ENCODE measurements at places on chromosomes 3 and 15. TPM values are rescaled to one million over a fixed set of nuclear protein-coding genes. Genes with fewer than 3 reads are reported as not detected.

- DNase-seq: no peak
Measured at GRCh38 chr15:95944661-95945255, 385.7 kb upstream of the NR2F2 start.

DNA sequence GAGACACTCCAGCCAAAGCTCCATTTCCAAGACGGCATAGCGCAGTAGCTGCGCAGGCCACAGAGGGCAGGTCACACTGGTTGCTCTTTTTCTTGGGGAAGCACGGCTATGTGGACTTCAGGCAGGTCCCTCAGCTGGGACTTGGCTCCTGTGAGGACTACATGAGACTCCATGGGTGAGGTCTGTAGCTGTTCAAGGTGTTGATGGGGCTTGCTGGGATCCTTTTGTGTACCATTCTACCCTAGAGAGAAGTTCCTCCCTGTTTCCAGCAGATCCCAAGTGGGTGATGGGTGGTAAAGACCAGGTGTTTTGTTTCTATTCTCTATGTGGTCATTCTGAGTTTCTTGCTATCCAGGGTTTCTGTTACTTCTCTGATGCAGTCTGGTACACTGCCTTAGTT is 183.3 kb downstream of the LPP start:
- DNase-seq: no peak

- no peak for DNase-seq
Measured at GRCh38 chr15:79582650-79583049, 150.5 kb downstream of the MINAR1 start.

The TMEM212 gene
- total RNA-seq: not detected

The SRGAP3 gene
- 0.27 TPM for total RNA-seq

The SLC38A3 gene
- 0.27 TPM for total RNA-seq

The CYP19A1 gene
- total RNA-seq: 0.79 TPM

The RLBP1 gene
- not detected for total RNA-seq
